ENCODE measurements at places on chromosomes 12 and 14. TPM values are rescaled to one million over a fixed set of nuclear protein-coding genes. Genes with fewer than 3 reads are reported as not detected.
A peak's percentile ranks its signal among the peaks of the same experiment; 100 is the strongest.

GRCh38 chr14:39246618-39247017, 12.9 kb downstream of the MIA2 start:
- no peaks in the 10 kb centered on the region for H3K36me3 ChIP-seq
- no peaks in the 10 kb centered on the region for H3K27me3 ChIP-seq
- no peak for DNase-seq
- H3K4me1 ChIP-seq, result no peaks in the 10 kb centered on the region
- no peak overlapping the region for H3K27ac ChIP-seq

DNA sequence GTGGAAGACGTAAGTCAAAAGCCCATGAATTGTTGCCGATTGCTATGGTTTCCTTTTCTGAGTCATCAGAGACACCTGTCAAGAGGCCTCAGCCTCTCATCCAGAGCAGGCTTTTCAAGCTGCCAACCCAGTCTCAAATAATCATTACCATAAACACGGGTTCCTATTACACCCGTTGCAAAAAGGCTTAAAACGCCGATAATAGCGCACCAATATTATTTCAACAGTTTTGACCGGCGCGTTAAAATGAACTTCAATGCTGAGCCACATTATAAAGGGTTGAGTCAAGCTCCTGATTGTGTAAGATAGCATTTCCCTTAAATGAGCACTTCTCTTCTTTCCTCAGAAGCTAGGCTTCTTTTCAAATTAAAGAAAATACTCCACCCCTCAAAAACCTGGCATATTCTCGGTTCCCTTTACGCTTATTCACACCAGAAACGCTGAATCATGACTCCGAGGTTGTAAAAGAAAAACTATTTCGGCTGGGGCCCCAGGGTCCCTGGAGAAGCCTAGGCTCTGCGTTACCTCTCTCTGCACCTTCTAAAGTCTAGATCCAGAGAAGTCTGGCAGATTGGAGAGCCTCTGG, 1.4 kb downstream of the TMTC1 start:
- H3K4me3 ChIP-seq, result peak overlapping the region; percentile 77
- peak overlapping the region; percentile 72 for H3K27ac ChIP-seq
- H3K36me3 ChIP-seq, result no peaks in the 10 kb centered on the region
- peaks cover 8% of the 10 kb centered on the region for H3K4me1 ChIP-seq
- DNase-seq, result no peak

The OR4K14 gene
- not detected for total RNA-seq

The NAV3 gene
- total RNA-seq, result 9.3 TPM

GRCh38 chr12:100044266-100044665, 59.5 kb upstream of the ANKS1B start:
- DNase-seq, result no peak
- H3K27me3 ChIP-seq, result no peaks in the 10 kb centered on the region
- peaks cover 23% of the 10 kb centered on the region for H3K36me3 ChIP-seq
- no peak overlapping the region for H3K4me3 ChIP-seq
- H3K4me1 ChIP-seq, result no peaks in the 10 kb centered on the region

The EID3 gene
- 33.7 TPM for total RNA-seq

DNA sequence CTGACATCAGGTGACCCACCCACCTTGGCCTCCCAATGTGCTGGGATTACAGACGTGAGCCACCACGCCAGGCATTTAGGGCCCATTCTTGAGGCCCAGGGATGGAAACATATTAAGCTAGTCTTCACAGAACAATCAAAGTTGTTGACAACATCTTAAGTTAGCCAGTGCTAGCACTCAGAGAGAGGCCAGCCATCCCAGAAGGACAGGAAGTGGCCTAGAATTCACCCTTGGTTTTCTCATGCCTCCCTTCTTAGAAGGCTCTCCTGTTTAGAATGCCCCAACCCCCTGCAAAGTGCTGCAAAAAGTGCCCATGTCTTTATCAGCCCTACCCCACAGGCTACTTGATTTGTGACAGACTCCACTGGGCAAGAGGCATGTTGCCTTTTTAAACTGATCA, 12.1 kb upstream of the OR6J1 start:
- H3K4me1 ChIP-seq, result no peaks in the 10 kb centered on the region
- no peaks in the 10 kb centered on the region for H3K27me3 ChIP-seq
- DNase-seq, result no peak
- no peak overlapping the region for H3K27ac ChIP-seq
- no peaks in the 10 kb centered on the region for H3K36me3 ChIP-seq
- H3K4me3 ChIP-seq, result no peak overlapping the region

- no peak overlapping the region for H3K4me3 ChIP-seq
- no peaks in the 10 kb centered on the region for H3K36me3 ChIP-seq
- no peak overlapping the region for H3K27ac ChIP-seq
Measured at GRCh38 chr12:99131751-99132199, 486.7 kb downstream of the APAF1 start.

The DPPA3 gene
- not detected for total RNA-seq

DNA sequence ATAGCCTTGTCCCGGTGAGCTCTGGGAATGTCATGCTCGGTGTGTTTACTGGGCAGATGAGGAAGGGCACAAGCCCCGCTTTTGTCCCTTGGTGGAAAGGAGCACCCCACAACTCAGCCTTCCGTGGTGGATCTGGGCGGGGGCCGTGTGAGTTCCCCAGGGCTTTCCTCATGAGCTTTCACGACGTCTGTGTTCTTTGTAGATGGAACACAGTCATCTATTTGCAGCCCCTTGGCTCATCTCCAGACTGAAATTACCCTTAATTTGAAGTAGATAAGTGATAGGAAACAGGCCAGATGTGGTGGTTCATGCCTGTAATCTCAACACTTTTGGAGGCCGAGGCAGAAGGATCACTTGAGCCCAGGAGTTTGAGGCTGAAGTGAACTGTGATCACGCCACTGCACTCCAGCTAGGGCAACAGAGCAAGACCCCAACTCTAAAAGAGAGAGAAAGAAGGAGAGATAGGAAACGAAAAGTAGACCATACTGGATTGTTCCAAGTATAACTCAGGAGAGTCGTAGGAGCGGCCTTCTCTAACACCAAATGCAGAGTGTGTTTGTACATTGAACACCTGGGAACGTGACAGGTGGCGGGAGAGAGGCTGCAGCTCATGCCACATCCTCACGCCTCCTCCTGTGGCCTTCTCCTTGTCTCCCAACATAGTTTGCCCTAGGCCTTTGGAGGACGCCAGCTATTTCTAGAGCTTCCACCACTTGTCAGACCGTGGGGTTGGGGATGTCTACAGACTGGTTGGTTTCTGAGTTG, 8.8 kb downstream of the P2RX4 start:
- peaks cover 3% of the 10 kb centered on the region for H3K36me3 ChIP-seq
- no peak overlapping the region for H3K4me3 ChIP-seq
- no peak overlapping the region for H3K27ac ChIP-seq
- no peaks in the 10 kb centered on the region for H3K4me1 ChIP-seq

GRCh38 chr14:100382106-100382455, 58.9 kb downstream of the SLC25A47 start:
- H3K36me3 ChIP-seq, result peaks cover 9% of the 10 kb centered on the region
- peaks cover 12% of the 10 kb centered on the region for H3K4me1 ChIP-seq
- H3K27me3 ChIP-seq, result no peaks in the 10 kb centered on the region
- H3K4me3 ChIP-seq, result no peak overlapping the region
- H3K27ac ChIP-seq, result no peak overlapping the region

- no peak overlapping the region for H3K4me3 ChIP-seq
- no peaks in the 10 kb centered on the region for H3K36me3 ChIP-seq
- H3K4me1 ChIP-seq, result no peaks in the 10 kb centered on the region
- no peak for DNase-seq
- no peak overlapping the region for H3K27ac ChIP-seq
- H3K27me3 ChIP-seq, result no peaks in the 10 kb centered on the region
Measured at GRCh38 chr14:91238085-91238484, 6.4 kb downstream of the GPR68 start.

DNA sequence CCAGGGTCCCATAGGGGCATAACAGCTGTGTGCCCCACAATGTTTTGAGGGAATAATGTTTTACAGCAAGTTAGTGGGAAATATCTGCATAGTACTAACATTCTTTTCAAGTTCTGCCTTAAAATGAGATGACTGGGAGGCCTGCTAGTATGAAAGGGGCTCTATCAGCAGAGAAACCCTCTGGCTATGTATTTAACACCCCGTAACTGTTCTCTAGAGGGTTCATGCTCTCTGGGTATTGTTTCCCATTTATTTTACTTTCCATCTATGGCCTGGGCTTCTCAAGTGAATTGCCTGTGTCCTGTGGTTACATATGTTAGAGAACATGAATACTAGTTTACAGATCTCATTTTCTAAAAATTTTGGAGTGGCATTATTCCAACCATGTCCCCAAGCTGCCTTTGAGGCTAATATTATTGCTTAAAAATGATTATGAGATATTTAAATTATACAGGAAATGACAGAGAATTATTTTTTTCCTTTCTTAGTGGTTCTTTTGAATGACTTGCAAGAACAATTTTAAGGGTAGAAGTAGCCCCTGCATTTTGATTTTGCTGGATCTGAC, 37.5 kb downstream of the GNG2 start:
- H3K27ac ChIP-seq, result no peak overlapping the region
- H3K27me3 ChIP-seq, result no peaks in the 10 kb centered on the region
- no peaks in the 10 kb centered on the region for H3K4me1 ChIP-seq
- H3K36me3 ChIP-seq, result no peaks in the 10 kb centered on the region
- no peak for DNase-seq
- H3K4me3 ChIP-seq, result no peak overlapping the region

DNA sequence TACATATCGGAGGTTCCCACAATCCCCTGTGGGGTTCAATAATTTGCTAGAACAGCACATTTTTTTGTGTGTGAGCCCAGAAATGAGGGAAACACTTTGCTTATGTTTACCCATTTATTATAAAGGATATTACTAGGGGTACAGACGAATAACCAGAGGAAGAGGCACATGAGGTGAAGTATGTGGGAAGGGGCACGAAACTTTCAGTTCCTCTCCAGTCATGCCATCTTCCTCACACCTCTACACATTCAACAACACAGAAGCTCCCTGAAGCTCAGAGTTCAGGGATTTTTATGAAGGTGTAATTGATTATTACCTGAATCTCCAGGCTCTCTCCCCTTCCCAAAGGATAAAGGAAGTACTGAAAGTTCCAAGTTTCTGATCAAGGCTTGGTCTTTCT, 30.2 kb upstream of the DYRK2 start:
- no peaks in the 10 kb centered on the region for H3K36me3 ChIP-seq
- no peak overlapping the region for H3K27ac ChIP-seq
- H3K4me1 ChIP-seq, result peaks cover 10% of the 10 kb centered on the region
- DNase-seq, result no peak

DNA sequence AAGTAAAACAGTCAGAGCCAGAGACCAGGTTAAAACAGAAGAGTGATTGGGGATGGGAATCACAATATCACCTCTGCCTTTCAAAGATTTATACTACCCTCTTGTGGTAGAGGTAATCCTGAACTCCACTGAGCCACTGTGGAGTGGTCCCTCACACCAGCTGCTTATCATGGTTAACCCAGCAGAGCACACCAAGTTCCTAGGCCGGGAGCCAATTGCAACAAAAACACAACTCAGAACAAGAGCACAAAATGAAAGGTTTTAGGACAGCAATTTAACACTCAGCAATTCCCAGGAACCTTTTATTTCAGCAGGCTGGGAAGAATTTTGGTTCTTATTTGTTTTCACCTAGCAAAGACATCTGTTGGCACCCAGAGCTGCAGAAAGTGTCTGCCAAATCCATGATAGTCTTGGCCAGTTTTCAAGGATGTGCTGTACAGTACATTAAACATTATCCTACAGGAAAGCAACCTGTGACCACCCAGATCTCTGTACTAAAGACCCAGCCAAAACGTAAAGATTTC, 220.5 kb upstream of the ATXN7L3B start:
- H3K4me3 ChIP-seq, result no peak overlapping the region
- H3K27ac ChIP-seq, result no peak overlapping the region
- H3K36me3 ChIP-seq, result no peaks in the 10 kb centered on the region
